Activated T-cell treated with anti-CD3 and anti-CD28 coated beads, Interleukin-2, amount 50 U/mL, for 48 hours (primary cell): ENCODE measurements at places on chromosomes 7 and 10.

- DNase-seq, result no peak
Observed at GRCh38 chr7:1011297-1012003, 28.5 kb downstream of the CYP2W1 start.

GRCh38 chr7:102819151-102819550 lies 70.4 kb downstream of the FAM185A start:
- DNase-seq, result no peak

GRCh38 chr7:2732959-2733584 lies 45.1 kb downstream of the AMZ1 start:
- DNase-seq, result no peak

GRCh38 chr10:103546401-103546800 lies 52.9 kb downstream of the NEURL1 start:
- no peak for DNase-seq
